ENCODE measurements at places on chromosomes 6 and 20.

- DNase-seq: no peak
Measured at GRCh38 chr6:1409774-1410465, 20.5 kb downstream of the FOXF2 start.

- DNase-seq: no peak
Measured at GRCh38 chr6:52597738-52598122, 20.9 kb upstream of the TRAM2 start.

DNA sequence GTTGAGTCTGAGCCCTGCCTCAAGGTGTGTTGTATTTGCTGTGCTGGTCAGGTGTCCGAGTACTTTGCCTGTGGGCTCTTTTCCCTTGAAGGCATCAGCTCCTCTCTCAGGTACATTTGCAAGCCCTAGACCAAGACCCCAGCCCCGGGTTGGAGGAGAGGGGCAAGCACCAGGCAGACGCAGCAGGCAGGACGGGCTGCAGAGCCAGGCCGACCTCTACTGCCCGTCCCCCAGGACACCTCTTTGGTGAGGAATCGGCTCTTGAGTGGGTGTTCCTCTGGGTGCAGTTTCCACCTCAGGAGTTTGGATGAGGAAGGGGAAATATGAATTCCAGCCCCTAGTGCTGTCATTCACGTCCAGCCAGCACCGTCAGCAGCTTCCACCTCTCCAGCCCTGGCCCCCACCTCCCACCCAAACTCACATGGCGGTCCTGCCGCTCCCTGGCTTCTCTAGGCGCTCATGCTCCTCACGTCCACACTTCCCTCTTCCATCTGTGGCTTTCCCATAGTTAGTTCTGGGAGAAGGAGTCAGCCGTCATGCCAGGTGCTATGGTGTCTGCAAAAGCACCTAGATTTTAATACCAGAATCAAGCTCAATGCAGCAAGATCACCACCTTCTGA is 183.9 kb downstream of the DLL1 start:
- no peak for DNase-seq

DNA sequence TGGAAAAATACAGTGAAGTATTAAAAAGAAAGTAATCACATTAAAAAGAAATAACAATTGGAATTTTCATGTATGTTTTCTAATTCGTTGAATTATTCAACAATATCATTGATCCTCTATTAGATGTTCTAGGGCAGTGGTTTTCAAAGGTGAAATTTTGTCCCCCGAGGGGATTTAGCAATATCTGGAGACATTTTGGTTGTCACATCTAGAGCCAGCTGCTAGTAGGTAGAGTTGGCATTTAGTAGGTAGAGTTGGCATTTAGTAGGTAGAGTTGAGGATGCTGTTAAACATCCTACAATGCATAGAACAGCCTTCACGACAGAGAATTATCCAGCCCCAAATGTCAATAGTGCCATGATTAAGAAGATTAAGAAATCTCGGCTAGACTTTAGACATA is 173.7 kb downstream of the BCAS1 start:
- DNase-seq: no peak

GRCh38 chr6:125952764-125953501 is 3.6 kb upstream of the HINT3 start:
- DNase-seq: no peak

DNA sequence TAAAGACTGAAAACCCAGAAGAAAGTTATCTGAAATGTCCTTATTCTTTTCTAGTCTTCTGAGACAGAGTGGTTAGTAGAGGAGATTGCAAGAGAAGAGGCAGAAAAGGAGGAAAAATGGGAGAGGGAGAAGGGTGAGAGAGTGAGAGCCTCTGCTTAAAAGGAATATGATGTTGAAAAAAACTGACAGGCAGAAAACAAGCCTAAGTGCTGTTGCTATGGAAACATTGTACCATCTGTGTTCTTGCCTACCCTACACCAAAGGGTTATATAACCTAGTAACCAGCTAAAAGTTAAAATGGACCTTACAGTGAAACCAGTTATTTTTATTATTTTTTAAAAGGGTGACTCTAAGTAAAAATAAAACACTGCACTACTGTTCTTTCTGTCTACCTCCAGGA is 28.3 kb upstream of the SH3BGRL2 start:
- DNase-seq: peak; percentile 65

GRCh38 chr20:24834310-24834709 is 114.8 kb upstream of the CST7 start:
- peak; percentile 1 for DNase-seq

DNA sequence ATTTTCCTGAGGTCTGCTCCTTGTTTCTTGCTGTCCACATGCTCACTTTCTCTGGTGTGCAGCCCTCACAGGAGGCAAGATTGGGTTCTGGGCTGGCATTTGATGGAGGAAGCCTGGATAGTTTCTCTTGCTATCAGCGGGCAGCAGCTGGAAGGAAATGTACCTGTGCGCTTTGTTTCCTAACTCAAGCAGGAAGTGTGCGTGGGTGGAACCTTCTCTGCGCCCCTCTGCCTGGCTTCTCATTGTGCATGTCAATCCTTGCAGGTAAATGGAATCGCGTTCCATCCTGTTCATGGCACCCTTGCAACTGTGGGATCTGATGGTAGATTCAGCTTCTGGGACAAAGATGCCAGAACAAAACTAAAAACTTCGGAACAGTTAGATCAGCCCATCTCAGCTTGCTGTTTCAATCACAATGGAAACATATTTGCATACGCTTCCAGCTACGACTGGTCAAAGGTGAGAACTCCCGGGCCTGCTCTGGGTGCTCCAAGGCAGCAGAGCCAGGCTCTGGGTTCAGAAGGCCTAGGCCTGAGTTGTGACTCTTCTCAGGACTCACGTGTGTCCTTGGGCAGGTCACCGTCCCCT is 16.8 kb upstream of the RBM38 start:
- DNase-seq: no peak

DNA sequence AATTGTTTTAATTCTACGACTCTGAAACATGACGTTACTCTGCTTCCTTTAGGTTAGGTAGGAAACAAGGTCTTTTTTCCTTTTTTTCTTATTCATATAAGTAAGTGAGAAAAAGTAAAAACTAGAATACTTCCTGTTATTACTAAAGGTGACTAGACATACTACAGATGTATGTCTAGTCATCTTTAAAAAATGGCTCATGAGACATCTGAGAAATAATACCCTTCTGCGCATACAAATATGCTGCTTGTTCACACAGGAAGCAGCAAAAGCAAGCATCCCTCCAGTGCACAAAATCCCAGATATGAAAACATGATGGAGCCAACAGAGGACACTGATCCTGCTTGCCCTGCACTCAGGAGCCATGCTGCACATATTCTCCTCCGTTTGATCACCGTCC is 699.1 kb downstream of the EPM2A start:
- no peak for DNase-seq

- DNase-seq: no peak
Measured at GRCh38 chr20:22556565-22557056, 27.8 kb downstream of the FOXA2 start.

DNA sequence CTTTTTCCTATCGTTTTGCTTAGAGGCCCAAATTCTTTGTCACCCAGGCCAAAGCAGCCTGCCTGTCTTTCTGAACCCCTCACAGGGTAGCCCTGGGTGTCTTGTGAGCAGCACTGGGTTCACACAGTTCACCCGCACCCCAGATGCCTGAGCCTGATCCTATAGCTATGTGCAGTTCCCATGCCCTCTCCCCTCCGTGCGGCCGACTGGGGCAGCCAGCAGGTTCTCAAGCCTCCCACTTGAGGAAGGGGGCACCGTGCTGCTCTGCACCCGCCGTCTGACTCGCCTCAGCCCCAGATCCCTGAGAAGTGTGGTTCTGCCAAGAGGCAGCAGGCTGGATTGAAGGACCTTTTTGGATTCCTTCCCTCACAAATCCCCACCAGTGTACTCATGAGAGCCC is 89.0 kb downstream of the PSMB1 start:
- no peak for DNase-seq

DNA sequence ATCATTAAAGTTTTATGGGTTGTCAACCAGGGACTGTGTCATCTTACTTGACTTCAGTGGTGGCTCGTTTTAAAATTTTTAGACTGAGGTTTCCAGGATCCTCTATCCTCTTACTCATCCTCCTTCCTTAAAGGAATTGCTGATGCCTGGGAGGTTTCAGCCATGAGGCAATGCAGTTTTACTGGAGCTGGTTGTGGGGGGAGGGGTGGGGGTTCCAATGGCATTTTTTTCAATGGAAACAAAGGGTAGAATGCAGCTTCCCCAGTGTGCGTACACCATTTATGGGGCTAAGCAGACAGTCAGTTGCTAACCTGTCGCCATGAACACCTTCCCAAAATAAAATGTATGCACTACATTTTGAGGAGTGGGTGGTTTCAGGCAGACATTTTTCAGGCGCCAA is 88.0 kb downstream of the METTL24 start:
- DNase-seq: no peak

DNA sequence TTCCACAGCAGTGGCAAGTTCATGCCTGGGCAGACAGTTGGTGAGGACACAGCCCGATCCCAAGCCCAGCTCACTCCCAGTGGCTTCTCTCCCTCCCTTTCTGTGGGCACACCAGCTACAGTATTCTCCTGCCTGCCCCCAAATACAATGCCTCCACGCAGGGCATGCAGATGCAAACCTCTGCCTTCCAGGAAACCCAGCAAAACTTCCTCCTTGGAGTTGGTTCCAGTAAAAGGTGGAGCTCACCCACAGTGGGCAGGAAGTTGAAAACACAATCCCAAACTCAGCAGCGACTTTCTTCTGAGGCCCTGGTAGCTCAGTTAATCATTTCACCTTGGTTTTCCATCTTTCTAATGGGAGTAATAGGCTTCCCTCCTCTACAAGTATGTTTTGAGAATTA is 93.7 kb downstream of the LY86 start:
- DNase-seq: no peak

- no peak for DNase-seq
Measured at GRCh38 chr6:14266266-14266665, 148.7 kb downstream of the CD83 start.

DNA sequence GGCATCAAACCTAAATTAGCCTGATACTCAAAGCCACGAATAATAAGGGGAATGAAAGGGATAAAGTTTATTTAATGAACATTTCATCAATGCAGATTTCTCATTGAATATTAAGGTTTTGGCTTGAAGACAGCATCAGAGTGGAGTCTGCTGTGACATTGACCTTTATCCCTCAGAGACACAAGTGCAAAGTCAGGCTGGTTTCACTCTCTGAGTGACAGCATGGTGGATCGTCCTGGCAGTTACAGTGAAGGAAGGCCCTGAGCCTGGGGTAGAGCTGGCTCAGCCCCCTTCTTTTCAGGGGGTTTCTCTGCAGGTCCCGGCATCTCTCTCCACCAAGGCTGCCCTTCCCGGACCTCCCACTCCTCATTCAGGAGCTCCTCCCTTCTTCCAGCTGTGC is 503.1 kb downstream of the PREX1 start:
- no peak for DNase-seq

- no peak for DNase-seq
Measured at GRCh38 chr6:28258877-28259777, at the start of gene NKAPL. TSS of gene NKAPL (plus strand) at chr6:28259297. CDS start at chr6:28259372, 75 bp downstream.

DNA sequence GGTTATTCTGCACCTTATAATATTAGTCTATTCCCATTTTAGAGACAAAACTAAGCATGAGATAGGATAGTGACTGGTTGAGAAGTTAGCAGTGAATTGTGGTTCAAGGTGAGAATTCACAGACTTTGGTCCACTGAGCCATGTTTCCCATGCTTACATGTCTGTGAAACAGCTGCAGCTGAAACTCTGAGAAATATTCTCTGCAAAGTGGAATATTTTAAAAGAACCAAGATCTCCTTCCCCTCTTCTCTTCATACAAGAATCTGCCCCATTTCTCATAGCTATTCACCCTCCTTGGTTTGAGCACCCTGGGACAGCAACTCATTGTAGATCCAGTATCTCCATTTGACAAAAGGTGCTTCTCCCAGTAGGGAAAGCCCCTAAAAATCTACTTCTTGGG is 70.2 kb upstream of the TMEM170B start:
- DNase-seq: no peak

DNA sequence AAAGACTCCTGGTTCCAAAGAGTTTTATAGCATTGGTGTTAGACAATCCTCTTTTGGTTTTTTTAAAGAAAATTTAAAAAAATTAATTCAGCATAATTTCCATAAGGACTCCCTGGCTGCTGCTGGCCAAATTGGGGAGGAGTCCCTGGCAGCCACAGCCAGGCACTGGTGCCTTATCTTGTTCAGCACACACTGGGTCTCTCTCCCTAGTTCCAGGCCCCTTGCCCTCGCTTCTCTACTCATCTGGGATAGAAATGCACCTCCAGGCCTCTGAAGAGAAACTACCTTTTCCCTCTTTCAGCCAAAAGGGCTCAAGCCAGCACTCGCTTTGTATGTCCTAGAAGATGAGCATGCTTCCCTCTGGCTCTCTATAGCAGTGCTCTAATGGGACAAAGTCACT is 13.4 kb upstream of the MAPK13 start:
- DNase-seq: no peak

GRCh38 chr6:82017288-82017687 is 230.3 kb downstream of the IBTK start:
- no peak for DNase-seq

DNA sequence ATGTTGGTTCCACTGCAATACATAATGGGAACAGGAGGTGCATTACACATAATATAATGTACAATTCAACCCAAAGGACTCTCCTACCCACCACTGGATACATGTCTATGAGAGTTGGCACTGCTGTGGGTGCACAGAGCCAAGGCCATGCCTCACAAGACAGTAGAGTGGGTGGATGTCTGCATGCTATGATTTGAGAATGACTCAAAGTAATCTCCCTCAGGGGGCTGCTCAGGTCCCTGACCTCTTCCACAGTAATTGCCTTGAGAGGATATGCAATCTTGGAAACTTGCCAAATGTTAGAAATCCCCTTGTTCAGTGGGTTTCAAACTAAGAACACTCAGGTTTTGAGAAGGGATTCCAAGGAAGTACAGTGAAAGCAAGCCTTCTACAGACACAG is 79.0 kb downstream of the ANKEF1 start:
- no peak for DNase-seq

- DNase-seq: no peak
Measured at GRCh38 chr20:62691487-62691886, 17.1 kb upstream of the NTSR1 start.

DNA sequence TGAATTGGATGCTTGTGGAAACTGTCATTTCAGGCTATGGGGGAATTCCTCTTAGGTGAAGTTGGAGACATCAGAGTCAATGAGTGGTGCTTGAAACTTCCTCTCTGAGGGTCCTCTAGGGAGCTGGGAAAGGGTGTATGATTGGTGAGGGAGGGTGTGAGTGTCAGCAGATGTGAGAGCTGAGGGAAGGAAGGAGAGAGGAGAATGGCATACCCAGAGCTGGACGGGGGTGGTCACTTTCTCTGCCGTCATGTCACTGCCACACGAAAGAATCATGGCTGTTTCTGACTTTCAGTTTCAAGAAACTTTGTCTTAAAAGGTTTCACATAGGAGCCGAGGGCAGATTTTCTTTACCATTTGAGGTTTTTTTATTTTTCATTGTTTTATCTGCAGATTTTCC is 50.3 kb downstream of the DEK start:
- DNase-seq: no peak

- DNase-seq: no peak
Measured at GRCh38 chr6:45718131-45718530, 297.5 kb downstream of the CLIC5 start.

GRCh38 chr6:129130959-129131681 is 248.2 kb downstream of the LAMA2 start:
- DNase-seq: no peak

Data from NCI-H1694 (cell line).